Upper lobe of right lung (tissue), 1 donor: ENCODE measurements at places on chromosomes 2 and 18.

DNA sequence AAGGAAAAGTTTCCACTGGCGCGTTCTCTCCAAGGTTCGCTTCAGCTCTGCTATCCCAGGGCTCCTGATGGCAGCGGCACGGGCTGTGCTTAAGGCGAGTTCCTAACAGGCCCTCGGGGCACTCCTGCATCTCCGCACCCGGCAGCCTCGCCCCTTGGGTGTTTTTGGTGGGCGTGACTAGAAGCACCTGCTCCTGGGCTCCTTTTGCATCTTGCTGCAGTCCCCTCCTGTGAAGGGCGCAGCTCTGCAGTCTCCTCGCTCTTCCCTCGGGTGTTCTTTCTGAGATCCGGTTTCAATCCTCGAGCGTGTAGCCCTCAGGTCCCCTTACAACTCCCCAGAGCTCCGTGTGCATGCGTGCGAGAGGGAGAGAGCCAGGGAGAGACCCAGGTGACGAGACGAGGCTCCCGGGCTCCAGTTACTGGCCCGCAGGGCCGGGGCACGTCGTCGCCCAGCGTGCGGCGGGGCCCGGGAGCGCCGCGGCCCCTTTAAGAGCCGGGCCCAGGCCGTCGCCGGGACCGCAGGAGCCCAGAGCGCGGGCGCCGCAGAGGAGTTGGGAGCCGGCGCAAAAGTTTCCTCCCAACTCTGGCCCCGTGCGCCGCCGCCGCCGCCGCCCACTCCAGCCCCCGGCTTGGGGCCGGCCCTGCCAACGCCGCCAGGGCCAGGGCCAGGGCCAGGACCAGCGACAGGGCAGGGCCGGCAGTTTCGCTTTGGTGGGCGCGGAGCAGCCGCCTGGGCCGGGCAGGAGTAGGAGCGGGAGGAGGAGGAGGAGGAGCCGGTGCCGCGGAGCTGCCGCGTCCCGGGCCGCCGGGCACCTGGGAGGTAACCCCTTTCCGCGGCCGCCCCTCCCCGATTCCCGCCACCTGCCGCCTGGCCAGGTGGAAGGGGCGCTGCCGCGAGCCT, at the start of gene PARD3B:
Gene PARD3B (plus strand): TSS at position 515 of the 900 bp plus-strand sequence. CDS start 525 bp downstream, outside the sequence.
- DNase-seq, result peak; percentile 88
- no peaks in the 10 kb centered on the region for H3K36me3 ChIP-seq
- peak within 1 kb of the TSS; percentile 85 for H3K27ac ChIP-seq

GRCh38 chr2:19973466-19973865, 16.4 kb downstream of the WDR35 start:
- no peaks in the 10 kb centered on the region for H3K27me3 ChIP-seq
- no peaks in the 10 kb centered on the region for H3K4me1 ChIP-seq
- no peak for DNase-seq
- H3K4me3 ChIP-seq, result no peak overlapping the region
- no peak overlapping the region for H3K27ac ChIP-seq

DNA sequence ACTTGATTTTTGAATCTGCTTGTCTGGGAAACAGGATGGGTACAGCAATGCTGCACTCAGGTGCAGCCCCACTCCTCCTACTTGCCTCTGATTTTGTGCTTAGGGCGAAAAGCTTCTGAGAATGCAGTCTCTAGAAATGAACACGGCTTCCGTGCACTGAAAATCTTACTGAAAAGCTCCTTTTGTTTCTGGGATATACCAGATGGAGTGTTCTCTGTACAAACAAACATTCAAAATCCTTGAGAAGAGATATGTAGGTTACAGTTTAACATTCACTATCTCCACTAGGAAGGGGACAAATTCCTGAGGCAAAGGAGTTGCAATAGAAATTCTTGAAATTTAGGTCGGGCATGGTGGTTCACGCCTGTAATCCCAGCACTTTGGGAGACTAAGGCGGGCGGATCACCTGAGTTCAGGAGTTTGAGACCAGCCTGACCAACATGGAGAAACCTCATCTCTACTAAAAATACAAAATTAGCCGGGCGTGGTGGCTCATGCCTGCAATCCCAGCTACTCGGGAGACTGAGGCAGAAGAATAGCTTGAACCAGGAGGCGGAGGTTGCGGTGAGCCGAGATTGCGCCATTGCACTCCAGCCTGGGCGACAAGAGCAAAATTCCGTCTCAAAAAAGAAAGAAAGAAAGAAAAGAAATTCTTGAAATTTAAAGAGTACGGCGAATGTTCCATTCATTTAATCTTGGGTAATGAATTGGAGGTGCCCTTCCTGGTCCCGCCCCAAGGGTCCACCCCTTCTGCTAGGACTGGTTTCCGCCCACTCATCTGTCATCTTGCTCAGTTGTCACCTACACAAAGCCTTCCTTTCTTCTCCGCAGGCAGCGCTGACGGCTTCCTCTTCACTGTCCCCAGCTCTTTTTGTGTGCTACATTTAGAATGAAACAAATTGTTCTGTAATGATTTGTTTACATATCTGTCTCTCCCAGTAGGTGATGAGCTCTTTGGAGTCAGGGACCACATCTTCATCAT, 92.4 kb downstream of the SOCS6 start:
- H3K4me3 ChIP-seq, result no peak overlapping the region
- no peak for DNase-seq
- no peaks in the 10 kb centered on the region for H3K36me3 ChIP-seq

GRCh38 chr2:30871440-30871839, 64.2 kb upstream of the CAPN13 start:
- H3K4me1 ChIP-seq, result no peaks in the 10 kb centered on the region
- no peaks in the 10 kb centered on the region for H3K27me3 ChIP-seq
- no peak for DNase-seq

DNA sequence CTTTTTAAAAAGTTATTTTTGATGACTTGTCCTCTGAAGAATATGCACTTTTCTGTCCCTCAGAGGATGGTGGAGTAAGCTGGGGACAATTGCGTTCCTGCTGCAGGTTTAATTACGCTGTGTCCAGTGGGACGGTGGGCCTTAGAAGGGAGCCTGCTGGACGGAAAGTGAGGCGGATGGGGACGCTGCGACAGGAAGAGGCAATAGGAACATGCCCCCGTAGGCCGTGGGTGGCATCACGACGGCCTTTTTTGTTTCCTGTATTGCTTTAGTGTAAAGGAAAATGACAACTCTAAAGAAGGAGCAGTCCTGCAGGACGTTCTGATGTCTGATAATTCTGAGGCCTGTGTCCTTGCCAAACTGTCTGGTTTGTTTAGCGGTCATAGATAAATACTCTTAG, 121.6 kb downstream of the NFATC1 start:
- H3K36me3 ChIP-seq, result no peaks in the 10 kb centered on the region
- H3K27ac ChIP-seq, result no peak overlapping the region
- peaks cover 9% of the 10 kb centered on the region for H3K4me1 ChIP-seq
- H3K27me3 ChIP-seq, result no peaks in the 10 kb centered on the region
- DNase-seq, result peak; percentile 63
- no peak overlapping the region for H3K4me3 ChIP-seq

DNA sequence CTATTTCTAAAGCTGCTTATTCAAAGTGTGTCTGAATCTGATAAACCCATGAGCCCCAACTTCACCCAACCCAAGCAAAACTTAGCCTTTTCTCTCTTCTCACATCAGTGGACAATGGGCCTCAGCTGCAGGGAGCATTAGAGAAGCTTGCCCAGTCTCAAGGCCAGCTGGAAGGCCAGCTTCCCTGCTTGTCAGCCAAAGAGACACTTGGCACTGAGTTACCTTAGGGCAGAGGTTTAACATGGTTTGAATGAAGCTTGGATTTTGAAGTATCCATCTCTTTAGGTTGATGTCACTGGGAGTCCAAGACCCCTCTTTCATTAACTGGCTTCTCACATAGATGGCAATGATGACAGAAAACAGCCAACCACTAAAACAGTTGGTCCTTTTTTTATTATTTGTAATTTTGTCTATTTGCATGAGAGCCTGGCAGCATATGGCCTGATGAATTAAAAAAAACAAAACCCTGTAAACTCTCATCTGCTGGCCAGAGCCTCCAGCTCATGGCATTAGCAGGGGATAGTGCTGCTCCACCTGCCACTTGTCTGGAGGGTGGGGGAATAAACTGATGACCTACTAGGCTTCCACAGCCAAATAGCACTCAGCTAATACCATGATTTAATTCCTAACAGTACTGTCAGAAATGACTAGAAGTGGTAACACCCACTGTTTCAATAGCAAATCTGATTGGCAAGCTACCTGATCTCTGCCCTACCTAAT, 137.0 kb downstream of the UBE2E3 start:
- no peaks in the 10 kb centered on the region for H3K36me3 ChIP-seq
- no peaks in the 10 kb centered on the region for H3K4me1 ChIP-seq
- no peak overlapping the region for H3K4me3 ChIP-seq
- H3K27ac ChIP-seq, result no peak overlapping the region
- no peak for DNase-seq
